ENCODE measurements at places on chromosomes 16 and 17.

GRCh38 chr17:50883850-50884438, 17.8 kb upstream of the TOB1 start:
- DNase-seq: no peak

- DNase-seq: no peak
Observed at GRCh38 chr17:32152130-32152529, 9.8 kb downstream of the RHOT1 start.

GRCh38 chr17:5399767-5400166, 19.7 kb downstream of the NUP88 start:
- DNase-seq: no peak

- peak; percentile 7 for DNase-seq
Observed at GRCh38 chr16:56013962-56014552, 138.9 kb upstream of the CES5A start.

- peak; percentile 20 for DNase-seq
Observed at GRCh38 chr17:39617446-39618245, 9.1 kb upstream of the PPP1R1B start.

GRCh38 chr17:1630662-1631061, 2.0 kb upstream of the SLC43A2 start:
- no peak for DNase-seq

GRCh38 chr17:80930335-80931279, 61.0 kb upstream of the CHMP6 start:
- no peak for DNase-seq

DNA sequence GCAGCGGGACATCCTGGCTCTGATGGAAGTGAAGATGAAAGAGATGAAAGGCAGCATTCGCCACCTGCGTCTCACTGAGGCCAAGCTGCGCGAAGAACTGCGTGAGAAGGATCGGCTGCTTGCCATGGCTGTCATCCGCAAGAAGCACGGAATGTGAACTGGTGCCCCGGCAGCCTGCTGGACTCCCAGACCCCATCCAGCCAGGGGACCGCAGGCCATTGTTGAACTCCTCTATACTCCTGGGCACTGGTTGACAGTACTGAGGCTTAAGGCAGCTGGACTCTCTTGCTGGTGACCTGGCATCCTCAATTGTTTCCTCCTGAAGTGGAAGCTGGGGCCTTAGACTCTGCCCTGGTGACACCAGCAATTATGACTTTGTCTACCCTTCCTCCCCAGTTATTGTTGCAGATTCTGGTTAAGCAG, 1.2 kb downstream of the THAP11 start:
- no peak for DNase-seq

- DNase-seq: no peak
Observed at GRCh38 chr17:10116267-10116666, 82.1 kb downstream of the GAS7 start.

DNA sequence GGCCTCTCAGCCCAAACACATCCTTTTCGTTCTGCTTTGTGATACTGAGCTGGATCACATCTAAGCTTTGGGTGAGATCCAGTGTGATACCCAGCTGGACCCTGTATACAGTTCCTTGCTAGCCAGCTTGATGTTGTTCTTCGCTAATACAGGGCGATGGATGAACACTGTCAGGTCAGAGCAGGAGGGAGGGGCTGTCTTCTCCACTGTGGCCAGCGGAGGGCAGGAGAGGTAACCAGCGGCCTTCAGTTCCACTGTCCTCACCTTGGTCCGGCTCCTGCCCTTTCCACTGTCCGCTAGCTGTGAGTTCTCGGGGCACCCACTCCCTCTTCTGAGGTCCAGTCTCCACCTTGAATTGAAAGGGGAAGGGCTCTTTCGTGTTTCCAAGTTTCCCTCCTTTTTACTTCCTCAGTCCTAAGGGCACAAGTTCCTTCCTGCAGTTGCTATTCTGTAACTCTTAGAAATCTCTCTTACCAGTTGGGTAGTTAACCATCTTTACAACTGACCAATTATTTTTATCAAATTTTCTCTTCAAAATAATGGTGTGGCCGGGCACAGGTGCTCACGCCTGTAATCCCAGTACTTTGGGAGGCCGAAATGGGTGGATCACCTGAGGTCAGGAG, 3.0 kb upstream of the ZNF213 start:
- DNase-seq: no peak

DNA sequence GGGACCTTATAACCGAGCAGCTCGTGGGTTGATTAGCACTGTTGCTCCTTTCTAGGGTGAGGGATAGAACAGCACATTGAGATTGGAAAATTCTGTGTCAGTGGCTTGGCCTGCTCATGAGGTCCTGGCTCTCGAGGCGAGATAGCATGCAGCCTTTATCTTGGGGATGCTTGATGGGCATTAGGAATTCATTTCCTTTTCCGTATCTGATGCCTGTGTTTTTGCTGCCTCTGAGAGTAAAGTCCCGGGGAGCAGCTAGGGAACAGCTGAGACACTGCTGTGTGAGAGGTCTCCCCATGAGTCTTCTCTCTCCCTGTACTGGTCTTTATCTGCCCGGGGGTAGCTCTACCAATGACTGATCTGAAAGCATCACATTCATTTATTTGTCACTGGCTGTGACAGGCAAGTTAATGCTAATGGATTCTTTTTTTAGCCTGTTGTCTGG, 14.5 kb downstream of the MSI2 start:
- no peak for DNase-seq

GRCh38 chr16:24610416-24610755, 71.0 kb downstream of the RBBP6 start:
- DNase-seq: no peak

DNA sequence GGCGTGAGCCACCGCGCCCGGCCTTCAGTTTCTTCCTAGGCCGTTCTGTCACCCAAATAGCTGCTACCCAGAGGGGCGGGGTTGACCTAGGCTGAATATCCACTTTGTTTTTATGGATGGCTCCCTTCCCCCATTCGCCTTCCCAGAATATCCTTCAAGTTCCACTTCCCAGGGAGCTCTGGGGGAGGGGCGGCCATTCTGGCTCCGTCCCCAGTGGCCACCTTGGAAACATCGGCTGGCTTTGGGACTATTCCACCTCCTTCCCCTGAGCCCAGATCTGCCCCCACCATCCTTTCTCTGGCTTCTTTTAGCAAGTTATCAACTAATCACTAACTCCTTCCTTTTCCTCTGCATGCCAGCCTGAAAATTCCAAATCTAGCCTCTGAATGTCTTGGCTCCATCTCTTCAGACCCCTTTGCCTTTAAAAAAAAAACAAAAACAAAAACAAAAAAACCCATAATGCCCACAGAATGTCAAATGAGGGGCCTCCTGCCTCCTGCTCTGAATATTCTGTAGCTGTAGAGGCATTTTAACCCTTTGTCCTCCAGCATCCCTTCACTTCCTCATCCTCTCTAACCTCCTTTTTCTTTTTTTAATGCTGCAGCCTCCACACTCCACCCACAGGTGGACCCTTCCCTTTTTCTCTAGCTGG, 6.4 kb downstream of the ATP1B2 start:
- no peak for DNase-seq

- DNase-seq: no peak
Observed at GRCh38 chr17:40832840-40833239, 10.4 kb upstream of the KRT10 start.

DNA sequence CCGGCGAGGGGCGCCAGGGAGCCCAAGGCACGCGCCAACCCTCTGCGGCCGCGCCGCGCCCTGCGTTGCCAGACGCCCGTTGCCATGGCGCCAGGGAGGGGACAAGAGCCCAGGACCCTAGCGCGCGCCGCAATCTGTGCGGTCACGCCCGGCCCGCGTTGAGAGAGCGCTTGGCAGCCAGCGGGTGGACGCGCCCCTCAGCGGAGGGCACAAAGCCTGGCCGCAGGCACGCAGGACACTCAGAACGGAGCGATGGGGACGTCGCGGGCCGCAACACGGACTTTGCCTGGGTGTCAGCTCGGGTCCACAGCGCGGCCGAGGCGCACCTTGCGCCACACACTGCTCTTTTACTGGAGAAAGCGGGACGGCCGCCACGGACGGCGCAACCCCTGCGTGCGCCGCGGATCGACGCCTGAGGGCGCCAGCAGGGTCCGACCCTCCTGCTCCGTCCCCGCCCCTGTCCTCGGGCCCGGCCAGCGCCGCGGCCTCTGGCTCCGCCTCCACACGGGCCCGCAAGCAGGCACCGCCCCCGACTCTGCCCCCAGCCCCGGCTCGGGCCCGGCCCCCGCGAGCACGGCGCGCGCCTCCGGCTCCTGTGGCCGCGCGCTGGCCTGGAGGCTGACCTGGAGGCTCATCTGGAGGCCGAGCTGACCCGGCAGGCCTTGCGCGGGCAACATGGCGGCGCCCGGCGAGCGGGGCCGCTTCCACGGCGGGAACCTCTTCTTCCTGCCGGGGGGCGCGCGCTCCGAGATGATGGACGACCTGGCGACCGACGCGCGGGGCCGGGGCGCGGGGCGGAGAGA, at the start of gene GFER:
Gene GFER (plus strand): TSS at position 650 of the 803 bp plus-strand sequence. CDS start 26 bp downstream, at position 676.
- peak; percentile 46 for DNase-seq

GRCh38 chr16:85536073-85536410, 77.1 kb upstream of the GSE1 start:
- no peak for DNase-seq

- DNase-seq: no peak
Observed at GRCh38 chr17:45229681-45230409, 8.2 kb downstream of the FMNL1 start.

DNA sequence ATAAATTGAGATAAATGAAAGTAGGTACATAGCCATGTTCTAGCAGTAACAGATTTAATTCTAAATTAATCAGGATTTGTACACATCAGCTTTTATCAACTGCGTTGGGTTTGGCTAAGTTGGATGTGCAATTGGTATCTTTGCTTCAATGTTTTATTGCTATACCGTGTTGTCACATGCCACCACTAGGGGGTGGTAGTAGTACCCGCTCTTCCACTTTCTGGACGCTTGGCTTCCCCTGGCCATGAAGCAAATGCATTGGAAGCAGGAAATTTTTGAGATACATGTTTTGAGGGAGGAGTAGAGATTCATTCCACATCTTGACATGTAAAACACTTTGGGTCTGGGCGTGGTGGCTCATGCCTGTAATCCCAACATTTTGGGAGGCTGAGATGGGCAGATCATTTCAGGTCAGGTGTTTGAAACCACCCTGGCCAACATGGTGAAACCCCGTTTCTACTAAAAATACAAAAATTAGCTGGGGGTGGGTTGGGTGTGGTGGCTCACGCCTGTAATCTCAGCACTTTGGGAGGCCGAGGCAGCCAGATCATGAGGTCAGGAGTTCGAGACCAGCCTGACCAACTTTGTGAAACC, 58.6 kb downstream of the EMP2 start:
- DNase-seq: peak; percentile 16

Data from T-helper 1 cell (primary cell).